ENCODE measurements at places on chromosomes 7 and 10. TPM values are rescaled to one million over a fixed set of nuclear protein-coding genes. Genes with fewer than 3 reads are reported as not detected.
A peak's percentile ranks its signal among the peaks of the same experiment; 100 is the strongest.

DNA sequence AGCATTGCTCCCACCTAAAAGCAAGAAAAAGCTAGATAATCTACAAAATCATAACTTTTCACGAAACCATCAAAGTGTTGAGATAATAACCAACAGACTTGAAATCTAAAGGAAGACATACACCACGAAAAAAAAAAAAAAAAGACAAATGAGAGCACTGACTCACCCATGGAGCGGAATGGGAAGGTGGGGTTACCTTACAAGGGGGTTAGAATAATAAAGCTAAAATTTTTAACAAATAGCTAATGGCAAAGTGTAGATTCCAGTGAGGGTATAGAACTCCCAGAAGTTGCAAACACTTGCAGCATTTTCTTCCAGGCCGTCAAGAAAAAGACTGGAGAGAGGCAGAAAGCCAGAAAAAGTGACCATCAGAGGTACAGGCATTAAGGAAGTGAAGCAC is 27.2 kb downstream of the IPMK start:
- peak; percentile 29 for DNase-seq

DNA sequence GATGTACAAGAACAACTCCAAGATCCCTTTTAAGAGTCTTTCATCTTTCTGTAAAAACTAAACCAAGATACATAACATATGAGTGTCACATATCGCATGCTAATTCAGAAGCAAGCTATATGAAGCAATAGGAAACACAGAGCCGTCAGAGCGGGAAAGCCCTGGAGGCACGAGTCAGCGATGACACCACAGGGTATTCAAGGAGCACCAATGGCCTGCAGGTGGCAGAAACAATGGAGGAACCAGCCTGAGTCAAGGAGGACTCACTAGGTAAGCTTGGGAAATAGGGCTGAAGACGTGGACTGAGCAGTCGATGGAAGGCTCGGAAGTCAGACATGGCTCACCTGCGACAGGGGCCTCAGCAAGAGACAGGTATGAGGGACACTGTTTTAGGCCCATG is 214.4 kb downstream of the FAM107B start:
- peak; percentile 79 for DNase-seq

DNA sequence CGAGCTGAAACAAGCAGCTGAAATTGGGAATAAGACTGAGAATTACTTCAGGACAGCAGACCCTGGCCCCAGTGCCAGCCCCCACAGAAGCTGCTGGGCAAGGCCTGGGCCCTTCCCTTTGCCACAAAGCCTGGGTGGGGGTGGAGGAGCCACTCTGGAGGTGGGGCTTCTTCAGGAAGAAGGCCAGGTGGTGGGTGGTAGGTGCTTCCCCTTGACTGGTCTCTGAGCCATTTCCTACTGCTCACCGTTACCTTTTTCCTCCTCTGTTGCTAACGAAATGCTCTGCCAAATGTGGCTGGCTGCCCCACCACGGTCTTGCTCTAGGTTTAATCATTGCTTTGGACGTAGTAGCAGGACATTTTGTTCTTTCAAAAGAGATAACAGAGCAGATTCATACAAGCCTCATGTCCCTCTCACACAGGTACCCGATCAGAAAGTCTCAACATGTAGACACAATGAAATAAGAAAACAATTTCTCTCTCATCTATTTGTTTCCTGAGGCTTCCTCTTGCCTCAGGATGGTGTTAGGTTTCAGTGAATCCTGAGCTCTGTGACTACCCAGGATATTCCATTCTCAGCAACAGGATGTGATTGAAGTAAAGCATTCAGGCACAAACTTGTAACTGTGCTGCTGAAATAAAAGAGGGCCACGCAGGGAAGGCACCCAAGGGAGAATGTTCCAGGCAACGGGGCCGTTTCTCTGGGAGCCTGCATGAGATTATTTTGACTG is 66.5 kb downstream of the WDR11 start:
- no peak for DNase-seq

- no peak for DNase-seq
Observed at GRCh38 chr7:5279734-5280133, 3.0 kb upstream of the SLC29A4 start.

- DNase-seq, result no peak
Observed at GRCh38 chr7:4815121-4815520, 39.7 kb downstream of the AP5Z1 start.

DNA sequence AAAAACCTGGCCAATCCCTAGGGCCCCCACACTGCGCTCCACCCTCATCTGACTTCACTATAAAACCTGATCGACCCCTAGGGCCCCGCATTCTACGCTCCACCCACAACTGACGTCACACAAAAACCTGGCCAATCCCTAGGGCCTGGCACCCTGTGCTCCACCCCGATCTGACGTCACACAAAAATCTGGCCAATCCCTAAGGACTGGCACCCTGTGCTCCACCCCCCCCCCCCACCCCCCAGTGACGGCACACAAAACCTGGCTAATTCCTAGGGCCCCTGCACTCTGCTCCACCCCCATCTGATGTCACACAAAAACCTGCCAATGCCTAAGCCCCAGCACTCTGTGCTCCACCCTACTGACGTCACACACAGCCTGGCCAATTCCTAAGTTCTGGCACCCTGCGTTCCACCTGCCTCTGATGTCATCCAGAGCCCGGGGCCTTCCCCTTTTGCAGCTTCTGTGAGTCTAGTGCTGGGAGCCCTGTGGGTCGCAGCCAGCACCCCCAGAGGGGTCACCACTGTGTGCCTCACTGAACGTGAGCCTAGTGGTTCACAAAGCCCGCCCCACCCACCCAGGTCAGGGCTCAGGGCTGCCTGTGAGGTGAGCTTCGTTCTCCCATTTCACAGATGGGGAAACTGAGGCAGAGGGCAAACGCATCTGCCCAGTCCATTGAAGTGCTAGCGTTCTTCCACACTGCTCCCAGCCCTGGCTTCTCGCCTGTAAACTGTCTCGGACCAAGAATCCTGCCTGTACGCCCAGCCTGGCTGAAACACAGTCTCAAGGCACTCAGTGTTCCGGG is 40.6 kb downstream of the MICALL2 start:
- peak; percentile 87 for DNase-seq

The KCND2 gene
- total RNA-seq, result not detected

The UBE2D4 gene
- 15.4 TPM for total RNA-seq

The FBXL13 gene
- total RNA-seq, result 0.34 TPM

The CAMK2B gene
- 0.14 TPM for total RNA-seq
